Activated CD4-positive, alpha-beta memory T cell treated with anti-CD3 and anti-CD28 coated beads, Interleukin-2, amount 10 ng/mL, durations not matched to agents 7 days and 5 days (primary cell): ENCODE measurements at places on chromosomes 2 and 18. TPM values are rescaled to one million over a fixed set of nuclear protein-coding genes. Genes with fewer than 3 reads are reported as not detected.

GRHL1 gene
- total RNA-seq = 2.0 TPM

IL1RL2 gene
- total RNA-seq = not detected

WDR12 gene
- 42.1 TPM for total RNA-seq

CAPN14 gene
- total RNA-seq = 0.35 TPM

AQP12B gene
- not detected for total RNA-seq

ICOS gene
- total RNA-seq = 63.0 TPM

KCNIP3 gene
- total RNA-seq = not detected

MERTK gene
- 0.20 TPM for total RNA-seq

IFIH1 gene
- total RNA-seq = 66.9 TPM

UBR3 gene
- total RNA-seq = 19.7 TPM

C2orf68 gene
- 50.9 TPM for total RNA-seq

IL1F10 gene
- total RNA-seq = not detected

SLC11A1 gene
- total RNA-seq = 0.13 TPM

NPC1 gene
- 39.8 TPM for total RNA-seq
